T follicular helper cell (primary cell): ENCODE measurements at places on chromosomes 5 and 9.

- no peak for DNase-seq
Measured at GRCh38 chr9:94720846-94721549, 5.5 kb upstream of the AOPEP start.

DNA sequence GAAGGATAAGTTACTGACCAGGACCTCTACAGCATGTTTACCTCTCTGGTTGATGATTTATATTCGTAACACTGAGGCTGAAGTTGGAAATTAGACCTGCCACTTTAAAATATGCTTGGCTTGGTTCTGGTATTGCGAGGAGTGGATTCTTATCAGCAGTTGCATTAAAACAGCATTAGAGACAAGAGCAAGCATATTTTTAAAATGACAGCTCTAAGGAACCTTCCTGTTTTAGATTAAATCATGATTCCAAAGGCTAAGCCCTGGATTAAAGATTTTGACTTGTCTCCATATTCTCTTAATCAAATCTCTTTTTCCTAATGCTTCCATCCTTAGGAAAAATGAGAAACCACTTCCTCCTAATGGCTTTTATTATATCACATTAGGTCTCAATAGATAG, 277.8 kb downstream of the KCTD16 start:
- DNase-seq: no peak

GRCh38 chr5:65668696-65669095, 43.9 kb downstream of the SHLD3 start:
- DNase-seq: no peak

DNA sequence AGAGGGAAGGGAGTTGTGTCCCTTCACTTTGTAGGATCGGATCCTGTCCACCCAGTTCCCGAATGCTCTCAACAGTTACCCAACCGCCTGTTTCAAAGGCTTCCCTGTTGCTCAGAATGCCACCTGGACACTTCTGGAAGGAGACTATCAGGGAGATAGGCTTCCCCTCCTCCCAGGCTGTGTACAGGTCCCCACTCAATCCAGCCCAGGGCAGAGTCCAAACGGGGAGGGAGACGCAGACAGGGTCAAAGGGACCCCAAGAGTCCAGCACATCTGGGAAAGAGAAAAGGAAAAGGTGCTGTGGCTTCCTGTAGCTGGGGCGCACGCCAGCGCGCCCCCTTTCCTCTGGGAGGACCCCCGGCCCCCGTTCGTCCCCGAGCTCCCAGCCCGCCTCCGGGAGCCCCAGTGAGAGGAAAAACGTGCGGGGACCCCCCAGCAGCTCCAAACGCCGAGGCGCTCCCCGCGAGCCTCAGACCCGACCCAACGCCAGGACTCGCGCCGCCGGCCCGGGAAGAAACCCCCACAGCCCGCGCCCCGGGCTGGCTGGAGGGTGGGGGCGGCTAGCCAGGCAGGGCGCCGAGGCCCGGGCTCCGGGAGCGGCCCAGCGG, 640 bp downstream of the SURF4 start:
- no peak for DNase-seq

DNA sequence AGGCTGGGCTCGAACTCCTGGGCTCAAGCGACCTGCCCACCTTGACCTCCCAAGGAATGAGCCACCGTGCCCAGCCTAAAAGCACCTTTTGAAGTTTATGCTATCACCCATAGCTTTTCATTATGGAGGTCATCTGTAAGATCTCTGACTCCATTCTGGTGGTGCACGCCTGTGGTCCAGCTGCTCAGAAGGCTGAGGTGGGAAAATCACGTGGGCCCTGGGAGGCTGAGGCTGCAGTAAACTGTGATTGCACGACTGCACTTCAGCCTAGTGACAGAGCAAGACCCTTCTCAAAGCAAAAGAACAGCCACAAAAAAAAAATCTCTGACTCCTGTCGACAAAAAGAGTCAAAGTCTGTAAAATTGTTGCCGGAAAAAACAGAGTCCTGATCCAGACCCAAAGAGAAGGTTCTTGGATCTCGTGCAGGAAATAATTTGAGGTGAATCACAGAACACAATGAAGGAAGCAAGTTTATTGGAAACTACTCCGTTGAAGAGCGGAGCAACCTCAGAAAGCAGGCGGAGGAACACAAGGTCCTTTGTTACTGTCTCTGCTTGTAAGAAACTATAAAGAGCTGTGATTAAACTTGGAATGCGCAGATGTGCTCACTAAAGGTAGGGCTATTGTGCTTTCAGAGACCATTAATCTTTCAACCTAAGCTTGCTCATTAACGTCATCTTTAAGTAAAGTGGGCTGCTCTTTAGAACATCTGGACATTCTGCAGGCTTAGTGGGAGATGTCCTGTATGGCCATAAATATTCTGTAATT, 2.0 kb upstream of the HAUS6 start:
- no peak for DNase-seq

DNA sequence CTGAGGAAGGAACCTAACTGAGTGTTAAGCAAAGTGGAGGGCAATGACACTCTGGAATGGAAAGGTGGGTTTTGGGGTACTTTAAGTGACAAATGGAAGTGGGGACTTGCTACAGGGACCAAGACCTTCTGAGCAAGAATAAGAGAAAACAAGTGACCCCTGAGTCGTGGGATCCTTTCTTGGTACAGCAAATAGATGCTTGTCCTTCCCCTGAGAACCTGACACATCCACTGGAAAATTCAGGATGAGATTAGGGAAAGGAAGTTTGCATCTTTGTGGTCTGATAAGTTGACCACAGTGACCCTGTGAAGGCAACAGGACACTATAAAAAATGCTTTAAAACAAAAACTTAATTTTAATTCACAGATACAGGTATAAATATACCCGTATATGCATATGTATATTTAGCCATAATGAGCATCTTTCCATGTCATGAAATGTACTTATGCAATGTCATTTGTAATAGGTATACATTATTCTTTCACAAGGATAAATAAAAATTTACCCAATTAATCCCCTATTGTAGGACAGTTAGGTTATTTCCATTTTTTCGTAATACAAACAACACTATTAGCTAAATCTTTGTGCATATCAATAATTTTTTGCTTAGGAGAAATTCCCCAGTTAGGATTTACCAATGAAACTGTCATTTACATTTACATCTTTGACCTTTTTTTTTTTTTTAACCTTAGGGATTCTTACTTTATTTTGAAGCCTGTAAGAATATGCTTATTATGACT, 2.0 kb upstream of the IRF1 start:
- no peak for DNase-seq

GRCh38 chr9:137828527-137829259, 48.9 kb upstream of the CACNA1B start:
- DNase-seq: no peak

DNA sequence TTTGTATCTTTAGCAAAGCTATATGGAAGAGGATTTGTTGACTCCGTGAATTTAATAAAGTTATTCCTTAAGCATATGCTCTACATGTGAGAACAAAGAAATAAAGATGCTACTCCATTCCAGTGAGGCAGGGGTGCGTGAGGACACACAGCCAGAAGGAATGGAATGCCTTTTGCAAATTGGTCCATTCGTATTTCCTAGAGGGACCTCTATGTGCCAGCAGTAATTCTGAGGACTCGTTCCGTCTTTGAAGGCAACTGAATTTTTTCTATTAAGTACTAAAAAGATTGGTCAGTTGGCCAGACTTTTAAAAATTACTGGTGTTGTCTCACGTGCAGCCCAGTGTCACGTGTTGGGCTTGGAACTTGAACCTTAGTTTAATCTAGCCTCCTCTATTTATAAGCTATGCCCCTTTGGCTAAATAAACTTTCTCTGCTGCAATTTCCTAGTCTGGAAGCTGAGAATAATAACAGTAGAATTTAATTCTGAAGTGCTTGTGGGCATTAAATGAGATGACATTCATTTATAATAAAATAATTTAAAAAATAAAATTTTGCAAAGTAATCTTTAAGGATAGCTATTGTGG, 13.9 kb downstream of the RAI14 start:
- no peak for DNase-seq

- no peak for DNase-seq
Measured at GRCh38 chr5:143491646-143492045, 88.2 kb upstream of the NR3C1 start.

GRCh38 chr9:99173570-99174504, 47.9 kb downstream of the ALG2 start:
- no peak for DNase-seq

DNA sequence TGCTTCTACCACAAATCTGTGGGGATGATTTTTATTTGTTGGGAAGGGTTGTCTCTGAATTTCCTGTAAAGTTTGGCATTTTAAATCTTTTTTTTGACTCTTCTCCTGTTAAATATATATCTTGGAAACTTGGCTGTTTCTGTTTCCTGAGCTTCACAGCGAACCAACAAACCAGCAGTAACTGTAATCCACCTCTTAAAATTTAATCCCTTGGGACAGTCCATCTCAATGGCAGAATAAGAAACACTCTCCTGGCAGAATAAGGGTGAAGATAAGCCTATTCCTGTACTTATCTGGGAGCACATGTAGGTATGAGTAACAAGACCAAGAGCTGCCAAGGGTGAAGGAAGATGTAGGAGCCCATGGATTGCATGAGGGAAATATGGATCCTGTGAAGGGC, 73.1 kb upstream of the RPS23 start:
- no peak for DNase-seq
